Activated T-helper 1 cell treated with anti-CD3 and anti-CD28 coated beads, Interleukin-12 subunit alpha, Interleukin-12 subunit beta, Interleukin-2, Interleukin-4 antibody, amounts not matched to agents 30 ng/mL and 10 ng/mL and 1 ng/mL, durations not matched to agents 14 hours and 24 hours and 36 hours (primary cell): ENCODE measurements at places on chromosomes 13 and 19. TPM values are rescaled to one million over a fixed set of nuclear protein-coding genes. Genes with fewer than 3 reads are reported as not detected.

The ELL gene
- total RNA-seq = 23.6 and 24.1 TPM in 2 replicates

The RXFP2 gene
- total RNA-seq = not detected in 2 replicates

The PCDH17 gene
- 0.05 and 0.07 TPM in 2 replicates for total RNA-seq

The KCNRG gene
- 0.34 and 0.86 TPM in 2 replicates for total RNA-seq

The DKKL1 gene
- total RNA-seq = not detected in 2 replicates

The URAD gene
- total RNA-seq = not detected in 2 replicates

The LMTK3 gene
- 2.0 and 3.1 TPM in 2 replicates for total RNA-seq

The IQCN gene
- total RNA-seq = 2.8 and 3.2 TPM in 2 replicates

GRCh38 chr13:69077267-69077666, 1030.4 kb upstream of the ATXN8OS start:
- no peak for DNase-seq

GRCh38 chr19:42421101-42421500, 6.1 kb downstream of the LIPE start:
- no peak for DNase-seq

DNA sequence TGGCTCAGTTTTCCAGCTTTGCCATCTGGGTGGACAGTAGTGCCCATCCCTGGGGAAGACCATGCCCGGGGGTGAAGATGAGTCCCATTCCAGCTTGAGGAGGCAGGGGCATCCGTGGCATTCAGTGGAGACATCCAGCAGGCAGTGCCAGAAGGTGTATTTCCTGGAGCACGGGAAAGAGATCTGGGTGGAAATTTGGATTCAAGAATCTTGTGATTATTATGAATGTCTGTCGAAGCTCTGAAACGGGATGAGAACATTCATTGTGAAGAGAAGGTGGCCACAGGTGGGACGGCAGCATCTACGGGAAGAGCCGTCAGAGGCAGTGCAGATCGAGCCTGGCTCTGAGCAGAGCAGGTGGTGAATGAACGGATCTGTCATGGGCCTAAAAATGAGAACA, 167.3 kb upstream of the RNF113B start:
- no peak for DNase-seq

DNA sequence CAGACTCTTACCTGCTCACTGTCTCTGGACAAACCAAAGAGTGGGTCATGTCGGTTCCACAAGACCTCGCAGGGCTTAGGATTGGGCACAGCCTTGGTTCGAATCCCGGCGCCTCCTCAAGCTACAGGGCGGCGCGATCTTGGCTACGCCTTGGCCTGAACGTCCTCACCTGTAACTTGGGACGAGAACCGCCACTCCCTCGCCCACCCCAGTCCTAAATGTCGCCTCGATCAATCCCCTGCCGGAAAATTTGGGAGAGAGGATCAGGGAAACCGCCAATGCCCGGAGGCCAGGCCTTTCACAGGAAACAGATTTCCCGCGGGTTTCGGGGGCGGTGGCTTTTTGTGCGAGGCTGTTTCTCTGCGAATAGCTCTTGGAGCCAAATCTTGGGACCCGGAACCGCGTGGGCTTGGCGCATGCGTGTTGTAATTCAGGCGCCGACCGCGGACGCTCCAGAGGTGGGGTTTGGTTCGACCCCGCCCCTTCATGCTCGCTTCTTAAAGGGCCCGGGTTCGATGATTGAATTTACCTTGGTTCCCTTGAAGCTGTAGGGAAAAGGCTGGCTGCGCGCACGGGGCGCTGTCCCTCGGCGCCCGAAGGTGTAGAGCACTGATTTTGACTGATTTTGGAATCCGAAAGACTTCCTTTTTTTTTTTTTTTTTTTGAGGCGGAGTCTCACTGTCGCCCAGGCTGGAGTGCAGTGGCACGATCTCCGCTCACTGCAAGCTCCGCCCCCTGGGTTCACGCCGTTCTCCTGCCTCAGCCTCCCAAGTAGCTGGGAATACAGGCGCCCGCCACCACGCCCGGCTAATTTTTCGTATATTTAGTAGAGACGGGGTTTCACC, at the start of gene NR2C2AP:
Gene NR2C2AP, minus strand, starts transcription at position 403 of the 845 bp plus-strand sequence. Its CDS starts 354 bp downstream, at position 49.
- peak; percentile 90 for DNase-seq

- no peak for DNase-seq
Measured at GRCh38 chr13:111664696-111665095, 344.3 kb downstream of the TEX29 start.

DNA sequence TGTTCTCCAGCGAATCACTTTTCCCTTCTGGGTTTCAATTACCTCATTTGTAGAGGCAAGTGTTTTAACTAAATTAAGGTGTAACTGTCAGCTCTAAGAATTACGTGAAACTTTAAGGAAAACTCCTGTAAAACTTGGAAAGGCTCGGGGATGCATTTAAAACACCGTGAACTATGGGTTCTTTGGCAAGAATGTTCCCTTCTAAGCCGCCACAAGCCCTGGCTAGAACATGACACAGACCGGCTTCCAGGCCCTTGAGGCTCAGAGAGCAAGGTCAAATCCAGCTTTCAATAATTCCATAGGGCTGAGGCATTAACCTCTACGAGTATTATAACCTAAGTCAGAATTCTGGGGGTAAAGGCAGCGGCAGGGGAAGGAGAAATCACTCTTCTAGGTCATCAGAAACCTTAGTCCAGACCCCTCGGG, 685 bp downstream of the VWA8 start:
- no peak for DNase-seq

GRCh38 chr19:52258426-52258825, 11.0 kb upstream of the ZNF766 start:
- DNase-seq = no peak

- DNase-seq = no peak
Measured at GRCh38 chr13:53921473-53921872, 892.9 kb downstream of the OLFM4 start.

- no peak for DNase-seq
Measured at GRCh38 chr19:54609356-54609791, 15.9 kb downstream of the LILRA1 start.

- no peak for DNase-seq
Measured at GRCh38 chr19:43467730-43468129, 2.3 kb upstream of the LYPD3 start.

GRCh38 chr13:24185591-24186232, 25.2 kb downstream of the SPATA13 start:
- no peak for DNase-seq

DNA sequence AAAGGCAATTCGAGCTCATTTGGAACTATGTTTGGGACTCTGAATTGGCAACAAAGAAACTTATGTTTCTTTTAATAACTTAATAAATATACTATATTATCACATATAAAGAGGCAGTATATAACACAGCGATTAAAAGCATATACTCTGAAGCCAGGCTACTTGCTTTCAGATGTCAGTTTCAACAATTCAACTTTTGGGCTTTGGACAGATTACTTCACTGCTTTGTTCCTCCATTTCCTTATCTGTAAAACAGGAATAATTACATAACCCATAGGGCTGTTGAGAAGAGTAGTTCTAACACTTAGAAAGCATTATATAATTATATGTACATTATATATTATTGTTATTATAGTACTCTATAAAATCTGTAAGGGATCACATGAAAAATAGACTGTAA, 107.2 kb downstream of the EDNRB start:
- DNase-seq = no peak

DNA sequence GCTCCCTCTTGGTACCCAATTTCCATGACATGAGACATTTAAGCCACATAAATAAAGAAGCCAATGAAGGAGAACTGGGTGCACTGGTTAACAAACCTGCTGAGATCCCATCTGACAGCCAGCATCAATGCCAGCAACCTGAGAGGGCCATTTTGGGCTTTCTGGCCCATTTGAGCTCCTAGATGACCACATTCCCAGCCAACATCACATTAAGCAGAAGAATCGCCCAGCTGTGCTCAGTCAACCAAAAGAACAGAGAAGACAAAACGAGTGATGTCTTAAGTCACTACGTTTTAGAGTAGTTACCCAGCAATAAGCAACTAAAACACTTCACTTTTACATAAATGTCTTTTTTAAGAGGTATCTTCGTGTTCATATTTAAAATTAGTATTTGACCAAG, 21.9 kb downstream of the LCP1 start:
- DNase-seq = no peak

DNA sequence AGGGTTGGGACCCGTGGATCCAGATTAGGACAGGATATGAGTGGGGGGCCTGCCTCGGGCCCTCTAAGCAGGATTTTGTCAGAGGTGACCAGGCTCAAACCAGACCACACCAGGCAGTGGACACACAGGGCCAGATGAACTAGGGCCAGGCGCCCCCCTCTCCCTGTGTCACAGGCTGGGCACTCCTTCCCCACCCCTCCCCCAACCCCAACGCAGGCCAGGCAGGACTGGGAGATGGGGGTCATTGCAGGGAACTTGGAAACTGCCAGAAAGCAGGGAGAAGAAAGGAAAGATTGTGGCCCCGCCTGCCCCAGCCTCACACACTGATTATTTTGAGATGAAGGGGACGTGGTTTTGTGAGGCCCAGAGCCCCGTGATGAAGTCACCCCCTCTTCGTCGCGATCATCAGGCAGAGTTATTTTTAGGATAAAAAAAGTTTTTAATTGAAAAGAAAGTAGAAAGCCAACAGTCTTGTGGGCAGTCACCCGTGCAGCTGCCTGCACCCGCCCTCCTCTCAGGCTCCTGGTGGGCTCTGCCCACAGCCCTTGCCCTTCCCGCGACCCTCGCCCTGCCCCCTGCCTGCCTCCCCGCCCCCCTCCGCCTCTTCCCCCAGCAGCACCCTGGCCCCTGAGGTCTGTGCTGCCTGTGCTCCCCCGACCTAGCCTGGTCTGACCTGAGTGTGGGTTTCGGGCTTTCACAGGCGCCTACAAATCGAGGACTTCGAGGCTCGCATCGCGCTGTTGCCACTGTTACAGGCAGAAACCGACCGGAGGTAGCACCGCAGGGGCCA, 1.9 kb upstream of the YJEFN3 start:
- no peak for DNase-seq

DNA sequence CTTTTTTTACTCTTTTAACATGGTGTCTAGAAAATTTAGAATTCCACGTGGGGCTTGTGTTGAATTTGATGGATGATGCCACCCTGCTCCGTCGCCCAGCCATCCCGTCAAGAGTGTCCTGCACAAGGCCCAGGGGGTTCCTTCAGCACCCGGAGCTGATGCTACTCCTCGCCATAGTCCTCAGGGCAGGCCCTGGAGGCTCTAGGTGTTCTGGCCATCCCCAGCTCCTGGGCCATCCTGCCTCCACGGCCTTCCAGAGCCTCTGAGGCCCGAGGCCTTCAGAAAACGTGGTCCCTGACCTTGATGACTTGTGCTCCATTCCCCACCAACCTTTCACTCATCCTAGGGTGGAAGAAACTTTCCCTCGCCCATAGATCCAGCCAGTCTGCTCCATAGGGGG, 3.3 kb downstream of the AKT1S1 start:
- no peak for DNase-seq

GRCh38 chr19:33449799-33450198, 71.8 kb downstream of the PEPD start:
- DNase-seq = no peak

DNA sequence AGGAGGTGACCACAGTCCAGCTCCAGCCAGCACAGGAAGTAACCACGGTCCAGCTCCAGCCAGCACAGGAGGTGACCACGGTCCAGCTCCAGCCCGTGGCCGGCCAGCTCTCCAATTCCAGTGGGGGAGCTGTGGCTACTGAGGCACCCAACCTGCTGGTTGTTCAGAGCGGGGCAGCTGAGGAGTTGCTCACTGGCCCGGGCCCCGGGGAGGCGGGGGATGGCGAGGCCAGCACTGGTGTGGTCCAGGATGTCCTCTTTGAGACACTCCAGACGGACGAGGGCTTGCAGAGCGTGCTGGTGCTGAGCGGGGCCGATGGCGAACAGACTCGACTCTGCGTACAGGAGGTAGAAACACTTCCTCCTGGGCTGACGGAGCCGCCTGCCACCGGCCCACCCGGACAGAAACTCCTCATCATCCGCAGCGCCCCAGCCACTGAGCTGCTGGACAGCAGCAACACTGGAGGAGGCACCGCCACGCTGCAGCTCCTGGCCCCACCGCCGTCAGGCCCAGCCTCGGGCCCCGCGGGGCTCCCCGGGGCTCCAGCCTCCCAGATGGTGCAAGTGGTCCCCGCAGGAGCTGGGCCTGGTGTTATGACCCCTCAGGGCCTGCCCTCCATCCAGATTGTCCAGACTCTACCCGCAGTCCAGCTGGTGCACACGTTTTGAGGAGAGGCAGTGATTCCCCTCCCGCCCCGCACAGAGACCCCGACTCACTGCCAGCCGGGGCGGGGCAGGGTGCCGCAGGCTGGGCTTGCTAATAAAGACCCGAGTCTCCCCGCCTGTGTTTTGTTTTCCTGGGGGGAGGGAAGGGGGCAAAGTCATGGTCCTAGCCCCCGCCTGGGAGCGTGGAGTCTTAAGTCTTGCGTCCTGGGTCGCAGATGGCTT, 1.0 kb upstream of the NAT14 start:
- DNase-seq = no peak

GRCh38 chr19:35125749-35126623, 8.9 kb downstream of the LGI4 start:
- DNase-seq = no peak

GRCh38 chr19:47697863-47698609, 15.2 kb upstream of the EHD2 start:
- DNase-seq = peak; percentile 38
